Urothelium cell line (cell line): ENCODE measurements at places on chromosomes 12 and 14.

DNA sequence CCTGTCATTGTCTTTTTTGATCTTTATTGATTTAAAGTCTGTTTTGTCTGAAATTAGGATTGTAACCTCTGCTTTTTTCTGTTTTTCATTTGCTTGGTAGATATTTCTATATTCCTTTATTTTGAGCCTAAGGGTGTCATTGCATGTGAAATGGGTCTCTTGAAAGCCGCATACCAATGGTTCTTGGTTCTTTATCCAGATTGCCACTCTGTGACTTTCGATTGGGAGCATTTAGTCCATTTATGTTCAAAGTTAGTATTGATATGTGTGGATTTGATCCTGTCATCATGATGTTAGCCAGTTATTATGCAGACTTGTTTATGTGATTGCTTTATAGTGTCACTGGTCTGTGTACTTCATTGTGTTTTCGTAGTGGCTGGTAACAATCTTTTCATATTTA is 29.8 kb upstream of the PLBD1 start:
- DNase-seq, result no peak

DNA sequence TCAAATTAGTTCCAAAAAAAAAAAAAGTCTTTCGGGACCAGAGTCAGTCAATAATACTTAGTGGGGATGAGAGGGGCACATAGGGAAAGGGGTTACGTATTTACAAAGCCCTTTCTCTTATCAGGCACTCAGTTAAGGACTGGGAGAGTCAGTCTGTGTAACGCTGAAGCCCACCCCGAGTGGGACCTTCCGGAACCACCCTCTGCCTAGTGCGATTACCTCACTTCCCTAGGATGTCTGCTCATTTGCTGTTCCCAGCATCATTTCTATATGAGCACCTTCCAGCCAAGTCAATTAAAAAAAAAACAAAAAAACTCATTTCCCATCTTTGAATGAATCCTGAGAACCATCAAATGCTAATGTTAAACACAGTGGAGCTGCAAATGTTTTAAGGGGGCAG is 76.9 kb downstream of the BMP4 start:
- DNase-seq, result no peak

GRCh38 chr14:50977863-50978528 is 33.7 kb upstream of the PYGL start:
- DNase-seq, result no peak

DNA sequence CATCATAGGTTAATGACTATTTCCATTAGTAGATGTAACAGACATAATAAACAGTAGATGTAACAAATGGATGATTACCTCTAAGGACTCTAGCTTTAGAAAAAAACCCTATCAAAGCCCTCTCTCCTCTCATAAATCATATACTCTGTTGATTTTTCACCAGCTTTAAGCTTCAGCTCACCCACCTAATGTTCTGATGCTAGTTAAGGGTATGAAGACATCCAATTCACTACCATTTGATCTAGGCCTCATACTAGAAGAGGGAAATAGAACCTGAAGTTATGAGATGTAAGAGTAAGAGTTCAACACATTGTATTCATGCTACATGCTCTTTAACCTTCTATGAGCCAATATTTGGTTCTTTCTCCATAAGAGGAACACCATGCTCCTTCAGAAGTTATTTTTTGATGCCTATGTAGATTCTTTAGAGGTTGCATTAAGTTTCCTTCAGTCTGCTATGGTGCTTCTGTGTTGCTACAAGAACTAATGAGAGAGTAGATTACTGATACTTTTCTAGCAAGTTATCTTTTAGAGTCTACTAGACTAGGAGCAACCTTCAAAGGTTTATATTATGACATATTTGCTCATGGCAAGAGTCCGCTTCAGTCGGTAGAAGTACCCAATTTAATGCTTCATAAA is 16.0 kb downstream of the A2M start:
- DNase-seq, result no peak

DNA sequence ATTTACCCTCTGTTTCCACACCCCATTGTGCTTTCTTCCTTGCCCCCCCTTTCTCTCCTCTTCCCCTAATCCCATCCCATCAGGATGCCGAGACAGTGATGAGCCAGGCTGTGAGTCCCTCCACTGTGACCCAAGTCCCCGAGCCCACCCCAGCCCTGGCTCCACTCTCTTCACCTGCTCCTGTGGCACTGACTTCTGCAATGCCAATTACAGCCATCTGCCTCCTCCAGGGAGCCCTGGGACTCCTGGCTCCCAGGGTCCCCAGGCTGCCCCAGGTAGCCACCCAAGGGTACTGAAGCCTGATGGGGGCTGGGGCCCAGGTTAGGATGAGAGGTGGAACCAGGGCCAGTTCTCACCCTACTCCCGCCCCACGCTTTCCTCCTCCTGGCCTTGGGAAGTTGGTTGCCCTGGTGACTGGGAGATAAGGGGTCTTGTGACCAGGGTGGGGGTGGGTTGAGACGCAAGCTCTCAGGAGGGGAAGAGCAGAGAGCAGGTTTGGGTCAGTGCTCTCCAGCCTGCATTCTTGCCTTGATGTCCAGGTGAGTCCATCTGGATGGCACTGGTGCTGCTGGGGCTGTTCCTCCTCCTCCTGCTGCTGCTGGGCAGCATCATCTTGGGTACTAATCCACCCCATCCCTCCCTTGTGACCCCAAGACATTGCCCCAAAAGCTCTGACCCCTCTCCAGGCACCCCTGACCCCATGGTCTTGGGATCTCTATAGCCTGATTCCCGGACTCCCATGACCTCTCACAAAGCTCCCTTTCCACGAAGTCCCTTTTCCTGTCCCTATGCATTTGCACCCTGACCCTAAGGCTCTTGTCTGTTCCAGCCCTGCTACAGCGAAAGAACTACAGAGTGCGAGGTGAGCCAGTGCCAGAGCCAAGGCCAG is 1.2 kb downstream of the AMHR2 start:
- DNase-seq, result no peak

GRCh38 chr14:79580414-79580813 is 630.9 kb downstream of the DIO2 start:
- no peak for DNase-seq

- DNase-seq, result no peak
Measured at GRCh38 chr14:68471029-68471963, 321.6 kb downstream of the ZFP36L1 start.

DNA sequence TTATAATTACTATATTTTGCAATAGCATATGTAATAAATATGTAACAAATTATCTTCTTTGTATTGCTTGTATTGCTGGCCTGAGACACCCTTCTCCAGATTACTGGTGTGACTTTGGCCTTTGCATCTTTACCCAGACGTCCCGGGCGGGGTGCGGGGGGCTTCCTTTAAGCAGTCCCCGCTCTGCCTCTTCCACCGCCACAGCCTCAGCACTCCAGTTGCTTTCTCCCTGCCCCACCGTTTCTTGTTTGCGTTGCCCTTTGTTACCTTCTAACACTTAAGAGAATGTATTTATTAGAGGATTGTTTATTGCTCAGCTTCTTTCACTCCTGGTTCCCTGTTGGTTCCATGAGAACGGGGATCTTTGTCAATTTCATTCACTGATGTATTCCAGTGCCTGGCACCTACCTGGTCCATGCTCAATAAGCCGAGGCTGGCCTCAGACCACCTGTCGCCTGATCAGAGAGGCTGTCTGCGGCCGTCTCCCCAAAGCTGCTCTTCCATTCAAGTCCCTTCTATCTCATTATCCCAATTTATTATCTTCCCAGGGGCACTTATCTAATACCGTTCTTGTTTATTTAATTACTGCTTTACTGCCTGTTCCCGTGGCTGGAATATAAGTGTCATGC is 100.5 kb upstream of the RFLNA start:
- no peak for DNase-seq

- no peak for DNase-seq
Measured at GRCh38 chr12:3732901-3733300, 20.0 kb downstream of the CRACR2A start.

GRCh38 chr12:32146074-32146873 is 39.6 kb downstream of the BICD1 start:
- DNase-seq, result no peak

GRCh38 chr12:49482095-49483051 is 56.5 kb upstream of the KCNH3 start:
- DNase-seq, result no peak

DNA sequence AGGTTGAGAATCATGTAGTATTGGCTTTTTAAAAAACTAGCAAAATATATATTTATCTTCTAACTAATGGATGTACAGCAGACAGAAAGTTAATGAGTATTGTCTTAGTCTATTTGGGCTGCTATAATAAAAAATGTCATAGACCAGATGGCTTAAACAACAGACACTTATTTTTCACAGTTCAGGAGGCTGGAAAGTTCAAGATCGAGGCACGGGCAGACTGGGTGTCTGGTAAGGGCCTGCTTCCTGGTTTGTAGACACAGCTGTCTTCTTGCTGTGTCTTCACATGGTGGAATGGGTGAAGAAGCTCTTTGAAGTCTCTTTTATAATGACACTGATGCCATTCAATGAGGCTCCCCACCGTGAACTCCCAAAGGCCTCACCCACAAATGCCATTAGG is 70.1 kb upstream of the KRR1 start:
- DNase-seq, result no peak

- DNase-seq, result no peak
Measured at GRCh38 chr12:18436170-18436569, 174.9 kb downstream of the PIK3C2G start.

DNA sequence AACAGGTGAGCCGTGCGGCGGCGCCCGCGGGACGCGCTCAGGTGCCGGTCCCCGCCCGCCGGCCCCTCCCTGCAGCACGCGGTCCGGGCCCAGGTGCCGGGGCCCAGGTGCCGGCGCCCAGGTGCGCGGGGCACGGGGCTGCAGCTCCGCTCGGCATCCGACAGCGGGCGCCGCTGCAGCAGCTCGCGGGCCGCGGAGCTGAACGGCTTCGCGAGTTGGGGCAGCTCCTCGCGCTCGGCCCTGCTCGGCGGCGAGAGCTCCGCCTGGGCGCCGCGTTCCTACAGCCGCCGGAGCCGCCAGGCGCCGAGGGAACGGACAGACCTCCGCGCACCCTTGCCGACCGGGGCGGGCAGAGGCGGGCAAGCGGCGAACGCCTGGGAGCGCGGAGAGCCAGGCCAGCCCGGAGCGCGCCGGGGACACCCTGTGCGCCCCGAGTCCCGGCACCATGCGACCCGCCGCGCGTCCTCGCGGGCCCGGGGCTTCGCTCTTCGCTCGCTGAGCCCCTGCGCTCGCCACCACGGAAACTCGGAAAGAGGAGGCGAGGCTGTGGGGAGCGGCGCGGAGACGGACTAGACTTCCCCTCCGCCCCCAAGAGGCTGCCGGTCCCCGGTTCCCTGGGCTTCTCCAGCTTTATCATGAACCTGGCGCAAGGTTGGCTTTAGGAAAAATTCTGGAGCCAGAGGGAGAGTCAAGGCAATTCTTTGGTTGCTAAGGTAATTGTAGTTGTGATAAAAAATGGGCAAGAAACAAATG is at the start of gene RGS6:
Gene RGS6, plus strand, starts transcription at position 201 of the 753 bp plus-strand sequence.
- peak; percentile 91 for DNase-seq

GRCh38 chr12:92133795-92134637 is 11.6 kb downstream of the BTG1 start:
- no peak for DNase-seq
